Kidney epithelial cell (primary cell): ENCODE measurements at places on chromosomes 12 and 14.
A peak's percentile ranks its signal among the peaks of the same experiment; 100 is the strongest.

DNA sequence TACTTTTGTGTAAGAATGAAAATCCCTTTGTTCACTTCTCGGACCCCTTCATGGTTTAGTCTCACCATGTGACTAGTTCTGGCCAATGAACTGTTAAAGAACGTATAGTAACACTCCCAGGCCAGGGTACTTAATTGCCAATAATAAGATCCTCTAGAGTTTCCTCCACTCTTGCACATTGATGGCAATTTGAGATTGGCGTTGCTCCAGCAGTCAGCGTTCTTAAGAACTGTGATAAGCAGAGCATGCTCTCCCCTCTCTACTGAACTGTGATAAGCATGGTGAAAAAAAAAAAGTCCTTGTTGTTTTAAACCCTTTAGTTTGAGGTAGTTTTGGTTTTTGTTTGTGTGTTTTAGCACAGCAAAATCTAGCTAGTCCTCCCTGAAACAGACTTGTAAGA, 854.5 kb downstream of the SLC6A15 start:
- DNase-seq, result no peak

DNA sequence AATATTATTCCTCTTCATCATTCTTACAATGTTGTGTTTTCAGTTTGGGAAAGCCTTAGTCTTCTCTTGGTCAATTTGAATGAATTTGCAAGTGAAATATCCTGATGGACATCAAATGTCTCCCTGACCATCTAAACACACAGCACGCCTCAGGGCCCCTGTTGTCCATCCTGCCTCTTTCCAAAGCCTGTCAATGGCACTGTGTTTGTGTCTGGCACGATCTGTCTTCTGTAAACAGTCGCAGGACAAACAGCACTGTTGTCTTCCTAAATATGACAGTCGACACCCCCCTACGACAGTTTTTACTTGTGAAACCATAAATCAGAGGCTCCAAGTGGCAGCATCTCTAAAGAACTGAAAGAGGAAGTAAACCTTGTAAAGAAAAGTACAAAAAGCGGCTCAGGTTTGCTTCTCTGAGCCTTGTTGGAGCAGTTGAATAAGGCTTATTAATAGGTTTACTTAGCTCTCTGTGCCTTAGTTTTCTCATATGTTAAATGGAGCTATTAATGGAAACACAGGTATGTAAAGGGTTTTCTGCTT, 285.8 kb downstream of the NRXN3 start:
- no peak for DNase-seq

DNA sequence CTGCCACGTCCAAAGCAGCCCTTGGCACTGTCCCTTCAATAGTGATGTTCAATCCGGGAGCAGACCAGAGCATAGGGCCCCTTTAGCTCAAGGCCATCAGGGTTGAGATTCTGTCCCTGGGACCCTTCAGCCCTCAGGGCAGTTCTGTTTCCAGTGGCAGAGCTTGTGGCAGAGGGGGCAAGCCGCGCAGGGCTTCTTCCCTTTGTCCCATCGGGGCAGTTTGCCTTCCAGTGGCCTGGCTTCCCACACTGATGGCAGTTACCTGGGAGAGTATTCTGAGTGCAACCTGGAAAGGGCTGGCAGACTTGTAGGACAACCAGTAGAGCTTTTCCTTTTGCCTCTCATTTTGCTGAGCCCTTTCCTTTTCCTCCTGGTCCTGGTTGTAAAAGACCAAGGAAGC, 43.7 kb upstream of the RNU6-8 start:
- no peak for DNase-seq

GRCh38 chr12:108611884-108612415, 14.1 kb upstream of the TMEM119 start:
- peak; percentile 90 for DNase-seq

- no peak for DNase-seq
Measured at GRCh38 chr14:50774542-50775267, 56.3 kb downstream of the NIN start.

- no peak for DNase-seq
Measured at GRCh38 chr12:11767029-11767724, 117.7 kb downstream of the ETV6 start.

GRCh38 chr14:93059260-93059659, 56.5 kb downstream of the ITPK1 start:
- DNase-seq, result no peak

- DNase-seq, result no peak
Measured at GRCh38 chr12:14362352-14362751, 3.1 kb upstream of the ATF7IP start.

GRCh38 chr14:95134304-95134933, 22.9 kb downstream of the DICER1 start:
- no peak for DNase-seq
